CD4-positive, CD25-positive, alpha-beta regulatory T cell (primary cell): ENCODE measurements at places on chromosomes 6 and 20.

- H3K27ac ChIP-seq: no peak overlapping the region
- no peaks in the 10 kb centered on the region for H3K36me3 ChIP-seq
- no peak for DNase-seq
Measured at GRCh38 chr20:49427751-49428518, 54.5 kb downstream of the KCNB1 start.

GRCh38 chr6:21764989-21765388 lies 171.4 kb downstream of the SOX4 start:
- no peak overlapping the region for H3K4me3 ChIP-seq
- H3K36me3 ChIP-seq: no peaks in the 10 kb centered on the region
- H3K4me1 ChIP-seq: no peaks in the 10 kb centered on the region
- no peak overlapping the region for H3K27ac ChIP-seq
- no peak for DNase-seq

DNA sequence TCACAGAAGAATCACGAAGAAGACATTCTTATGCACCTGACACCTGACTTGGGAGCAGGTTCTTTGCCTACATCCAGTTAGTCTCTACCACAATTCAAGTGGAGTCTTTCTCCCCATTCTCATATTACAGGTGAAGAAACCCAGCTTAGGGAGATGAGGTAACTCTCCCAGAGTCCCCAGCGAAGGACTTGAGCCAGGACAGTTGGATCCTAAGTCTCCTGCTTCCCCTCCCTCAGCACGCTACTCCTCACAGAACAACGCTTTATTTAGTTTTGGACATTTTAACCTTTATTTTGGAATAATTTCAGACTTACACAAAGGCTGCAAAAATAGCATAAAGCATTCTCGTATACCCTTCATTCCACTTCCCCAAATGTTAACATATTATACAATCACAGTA lies 824 bp upstream of the CSTL1 start:
- H3K36me3 ChIP-seq: no peaks in the 10 kb centered on the region
- no peak overlapping the region for H3K4me3 ChIP-seq
- H3K27ac ChIP-seq: no peak overlapping the region
- no peaks in the 10 kb centered on the region for H3K4me1 ChIP-seq
- no peaks in the 10 kb centered on the region for H3K27me3 ChIP-seq

- DNase-seq: no peak
- H3K27me3 ChIP-seq: no peaks in the 10 kb centered on the region
- no peak overlapping the region for H3K27ac ChIP-seq
- peaks cover 25% of the 10 kb centered on the region for H3K4me1 ChIP-seq
- no peaks in the 10 kb centered on the region for H3K36me3 ChIP-seq
- peak overlapping the region; percentile 57 for H3K4me3 ChIP-seq
Measured at GRCh38 chr6:170089963-170090362, 200.9 kb downstream of the DLL1 start.

DNA sequence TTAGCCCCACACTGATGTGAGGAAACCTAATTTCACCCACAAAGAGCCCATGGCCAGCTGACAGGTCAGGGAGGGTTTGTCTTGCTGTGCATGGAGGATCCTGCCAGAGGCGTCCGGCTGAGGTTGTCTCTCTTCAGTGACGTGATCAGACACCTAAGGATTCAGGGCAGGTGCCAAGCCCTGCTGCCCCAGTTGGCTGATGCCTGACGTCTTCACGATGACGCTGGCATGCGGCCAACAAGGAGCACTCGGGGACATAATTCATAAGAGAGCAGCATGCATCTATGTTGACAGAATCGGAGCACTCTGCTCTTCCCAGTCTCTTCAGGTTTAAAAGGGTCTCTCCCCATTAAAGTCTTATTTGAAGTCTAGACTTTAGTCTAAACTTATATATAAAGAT lies 47.8 kb downstream of the PSMB1 start:
- no peaks in the 10 kb centered on the region for H3K4me1 ChIP-seq
- no peak overlapping the region for H3K4me3 ChIP-seq
- no peaks in the 10 kb centered on the region for H3K36me3 ChIP-seq
- no peak overlapping the region for H3K27ac ChIP-seq
- DNase-seq: no peak

DNA sequence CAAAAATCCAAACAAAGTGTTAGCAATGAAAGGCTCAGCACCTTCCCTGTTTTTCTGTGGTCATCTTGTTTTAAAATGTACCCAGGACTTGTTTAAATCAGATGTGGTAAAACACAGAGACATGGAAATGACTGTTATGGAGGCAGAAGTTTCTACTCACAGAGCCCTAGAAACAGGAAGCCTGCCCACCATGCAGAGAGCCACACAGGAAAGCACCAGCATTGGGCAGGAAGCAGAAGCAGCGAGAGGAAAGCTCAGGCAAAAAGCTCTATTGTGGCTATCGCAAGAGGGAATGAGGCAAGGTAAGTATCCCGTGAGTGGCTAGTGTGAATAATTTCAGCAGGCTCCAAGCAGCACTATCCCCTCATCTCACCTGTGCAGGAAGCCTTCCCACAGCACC lies 42.8 kb downstream of the GPR6 start:
- DNase-seq: no peak
- H3K27me3 ChIP-seq: no peaks in the 10 kb centered on the region
- H3K27ac ChIP-seq: no peak overlapping the region
- no peaks in the 10 kb centered on the region for H3K4me1 ChIP-seq
- no peaks in the 10 kb centered on the region for H3K36me3 ChIP-seq

GRCh38 chr20:46651091-46651962 lies at the start of gene SLC13A3:
Gene SLC13A3 (minus strand): TSS chr20:46651459. CDS start chr20:46651421, 38 bp downstream.
- H3K4me3 ChIP-seq: no peak within 1 kb of the TSS
- peaks cover 6% of the 10 kb centered on the region for H3K27me3 ChIP-seq
- H3K36me3 ChIP-seq: no peaks in the 10 kb centered on the region
- H3K27ac ChIP-seq: no peak within 1 kb of the TSS
- H3K4me1 ChIP-seq: no peaks in the 10 kb centered on the region
- DNase-seq: no peak

DNA sequence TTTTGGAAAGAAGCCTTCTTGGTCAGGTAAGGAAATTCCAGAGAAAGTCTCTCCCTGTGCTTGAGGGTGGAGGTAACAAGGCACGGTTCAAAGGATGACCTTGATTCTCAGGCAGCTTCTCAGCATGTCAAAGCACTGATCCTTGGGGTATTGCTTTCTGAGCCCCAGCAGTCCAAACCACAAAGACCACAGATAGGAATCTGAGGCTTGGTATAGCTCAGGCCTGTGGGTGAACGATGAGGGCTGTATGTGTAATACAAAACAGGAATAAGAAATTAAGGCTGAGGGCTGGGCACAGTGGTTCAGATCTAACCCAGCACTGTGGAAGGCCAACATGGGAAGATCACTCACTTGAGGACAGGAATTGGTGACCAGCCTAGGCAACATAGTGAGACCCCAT lies 70.2 kb upstream of the SLC22A1 start:
- peaks cover 87% of the 10 kb centered on the region for H3K36me3 ChIP-seq
- DNase-seq: peak; percentile 15
- no peaks in the 10 kb centered on the region for H3K4me1 ChIP-seq
- H3K27me3 ChIP-seq: no peaks in the 10 kb centered on the region
- no peak overlapping the region for H3K27ac ChIP-seq
- H3K4me3 ChIP-seq: no peak overlapping the region

GRCh38 chr6:45858691-45859090 lies 157.0 kb downstream of the CLIC5 start:
- no peak overlapping the region for H3K27ac ChIP-seq
- no peaks in the 10 kb centered on the region for H3K4me1 ChIP-seq
- no peak overlapping the region for H3K4me3 ChIP-seq

DNA sequence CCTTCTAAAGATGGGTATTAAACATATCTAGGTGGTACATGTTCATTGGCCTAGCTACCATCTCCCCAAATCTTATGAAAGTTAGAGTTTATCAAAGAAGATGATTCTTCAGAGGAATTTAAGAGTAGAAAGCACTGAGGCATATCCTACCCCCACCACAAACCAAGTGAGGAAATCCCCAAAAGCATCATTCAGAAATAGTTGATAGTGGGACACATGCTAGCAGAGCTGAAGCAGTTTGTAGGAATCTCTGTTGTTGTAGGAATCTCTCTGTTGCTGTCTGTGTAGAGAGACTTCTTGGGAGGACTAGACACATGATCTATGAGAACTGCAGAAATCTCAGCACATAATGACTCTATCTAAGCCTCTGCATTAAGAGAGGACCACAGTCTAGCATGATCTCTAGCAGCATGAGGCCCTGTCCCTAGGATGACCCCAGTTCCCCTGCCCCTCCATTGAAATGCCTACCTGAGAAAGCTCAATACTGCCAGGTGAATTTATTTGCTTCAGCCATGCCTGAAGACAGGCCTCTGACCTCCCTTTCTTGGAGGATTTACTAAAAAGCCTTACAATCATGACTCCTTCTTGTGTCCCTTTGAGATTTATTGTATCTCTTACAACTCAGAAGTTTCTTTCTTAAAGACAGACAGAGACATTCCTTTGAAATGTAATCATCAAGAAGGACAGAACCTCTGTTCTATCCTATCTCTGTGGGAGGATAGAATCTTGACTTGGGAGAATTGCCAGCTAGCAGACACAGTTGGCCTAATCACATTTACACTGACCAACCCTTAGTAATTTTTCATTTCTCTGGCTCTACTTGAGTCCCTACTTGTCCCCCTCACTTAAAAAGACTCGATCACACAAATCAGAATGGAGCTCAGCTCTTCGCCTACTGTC lies 582.4 kb downstream of the PHF3 start:
- H3K36me3 ChIP-seq: no peaks in the 10 kb centered on the region
- no peak overlapping the region for H3K4me3 ChIP-seq
- H3K27me3 ChIP-seq: no peaks in the 10 kb centered on the region

DNA sequence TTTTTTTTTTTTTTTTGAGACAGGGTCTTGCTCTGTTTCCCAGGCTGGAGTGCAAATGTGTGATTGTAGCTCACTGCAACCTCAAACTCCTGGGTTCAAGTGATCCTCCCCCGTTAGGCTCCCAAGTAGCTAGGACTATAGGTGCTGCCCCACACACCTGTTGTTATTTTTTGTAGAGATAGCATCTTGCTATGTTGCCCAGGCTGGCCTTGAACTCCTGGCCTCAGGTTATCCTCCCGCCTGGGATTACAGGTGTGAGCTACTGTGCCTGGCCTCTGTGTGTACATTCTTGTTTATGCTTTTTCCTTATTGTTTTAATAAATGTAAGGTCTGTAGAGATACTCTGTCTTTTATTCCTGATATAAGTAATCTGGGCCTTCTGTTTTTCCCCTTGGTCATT lies 14.8 kb downstream of the CD2AP start:
- H3K4me3 ChIP-seq: no peak overlapping the region
- no peaks in the 10 kb centered on the region for H3K36me3 ChIP-seq
- DNase-seq: no peak
- H3K27ac ChIP-seq: no peak overlapping the region
- no peaks in the 10 kb centered on the region for H3K27me3 ChIP-seq

DNA sequence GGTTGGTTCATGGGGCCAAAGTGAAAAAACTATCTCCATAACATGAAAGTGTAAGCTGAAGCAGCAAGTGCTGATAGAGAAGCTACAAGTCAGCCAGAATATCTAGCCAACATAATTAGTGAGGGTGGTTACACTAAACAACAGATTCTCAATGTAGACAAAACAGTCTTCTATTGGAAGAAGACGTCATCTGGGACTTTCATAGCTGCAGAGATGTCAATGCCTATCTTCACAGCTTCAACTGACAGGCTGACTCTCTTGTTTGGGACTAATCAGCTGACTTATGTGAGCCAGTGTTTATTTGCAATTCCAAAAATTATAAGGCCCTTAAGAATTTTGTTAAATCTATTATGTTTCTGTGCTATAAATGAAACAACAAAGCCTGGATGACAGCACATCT lies 63.2 kb downstream of the GMDS start:
- no peaks in the 10 kb centered on the region for H3K27me3 ChIP-seq
- H3K27ac ChIP-seq: no peak overlapping the region
- H3K36me3 ChIP-seq: no peaks in the 10 kb centered on the region
- no peak overlapping the region for H3K4me3 ChIP-seq

DNA sequence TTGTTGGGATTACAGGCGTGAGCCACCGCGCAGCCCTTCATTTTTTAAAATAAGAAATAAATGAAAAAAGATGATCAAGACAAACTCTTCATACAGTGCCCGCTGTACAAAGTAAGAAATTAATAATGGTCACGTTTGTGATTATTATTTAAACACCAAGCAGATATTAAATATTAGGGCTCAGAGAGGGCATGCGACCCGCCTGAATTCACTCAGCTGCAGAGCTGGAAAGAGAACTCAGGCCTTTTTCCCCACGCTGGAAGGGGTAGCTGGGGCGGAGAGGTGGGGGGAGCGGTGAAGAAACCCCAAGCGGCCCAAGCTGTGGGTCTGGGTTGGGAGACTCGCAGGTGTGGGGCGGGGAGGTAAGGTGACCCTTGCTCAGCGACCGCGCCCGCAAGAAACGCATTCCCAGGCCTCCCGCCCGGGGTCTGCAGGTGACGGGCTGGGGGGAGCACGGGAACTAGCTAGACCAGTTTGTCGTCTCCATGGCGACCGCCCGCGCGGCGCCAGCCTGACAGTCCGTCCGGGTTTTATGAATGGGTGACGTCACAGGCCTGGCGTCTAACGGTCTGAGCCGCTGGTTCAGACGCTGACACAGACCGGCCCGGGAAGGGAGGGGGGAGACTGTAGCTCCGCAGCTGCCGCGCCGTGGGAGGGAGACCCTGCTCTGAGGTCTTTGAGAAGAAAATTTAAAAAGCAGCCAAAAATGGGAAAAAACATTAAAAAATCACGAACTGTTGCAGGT lies 1.1 kb upstream of the ID1 start:
- H3K27me3 ChIP-seq: peaks cover 7% of the 10 kb centered on the region
- no peaks in the 10 kb centered on the region for H3K36me3 ChIP-seq
- H3K4me1 ChIP-seq: peaks cover 40% of the 10 kb centered on the region
- no peak overlapping the region for H3K27ac ChIP-seq

GRCh38 chr6:115544765-115545671 lies 515.7 kb downstream of the FRK start:
- H3K36me3 ChIP-seq: no peaks in the 10 kb centered on the region
- H3K27me3 ChIP-seq: no peaks in the 10 kb centered on the region
- no peaks in the 10 kb centered on the region for H3K4me1 ChIP-seq
- H3K4me3 ChIP-seq: no peak overlapping the region
